ENCODE measurements at places on chromosomes 7 and 10. TPM values are rescaled to one million over a fixed set of nuclear protein-coding genes. Genes with fewer than 3 reads are reported as not detected.

DNA sequence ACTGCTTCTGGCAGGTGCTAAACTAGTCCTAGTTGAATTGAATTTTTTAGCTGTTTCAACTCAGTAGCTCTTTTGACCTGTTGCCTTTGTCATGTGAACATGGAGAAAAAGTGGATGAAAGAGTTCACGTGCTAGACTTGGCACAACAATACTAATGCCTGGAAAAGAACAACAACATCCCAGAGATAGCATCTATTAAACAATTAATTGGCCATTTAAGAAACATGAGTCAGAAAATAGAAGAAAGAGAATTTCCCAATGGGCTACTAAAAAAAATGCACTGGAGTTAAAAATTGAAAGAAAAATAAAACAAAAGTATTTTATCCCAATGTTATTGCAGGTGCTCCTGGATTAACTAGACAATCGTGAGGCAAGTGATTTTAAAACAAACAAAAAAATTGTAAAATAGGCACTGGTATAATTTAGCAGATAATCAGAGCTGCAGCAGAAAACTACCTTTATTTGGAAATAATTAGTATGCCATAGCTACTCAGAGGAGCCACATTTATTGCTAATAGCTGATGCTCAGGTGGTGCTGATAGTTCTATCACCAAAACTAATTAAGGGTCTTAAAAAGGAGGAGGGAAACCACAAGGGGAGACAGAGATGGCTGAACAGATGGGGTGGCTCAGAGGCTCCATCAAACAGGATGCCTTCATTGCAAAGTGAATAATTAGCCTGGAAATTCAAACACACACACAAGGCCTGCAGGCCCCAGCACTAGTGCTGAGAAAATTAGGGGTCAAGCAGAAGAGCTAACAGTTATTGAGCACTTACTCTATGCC, 17.6 kb downstream of the CCDC71L start:
- no peak for DNase-seq

DNA sequence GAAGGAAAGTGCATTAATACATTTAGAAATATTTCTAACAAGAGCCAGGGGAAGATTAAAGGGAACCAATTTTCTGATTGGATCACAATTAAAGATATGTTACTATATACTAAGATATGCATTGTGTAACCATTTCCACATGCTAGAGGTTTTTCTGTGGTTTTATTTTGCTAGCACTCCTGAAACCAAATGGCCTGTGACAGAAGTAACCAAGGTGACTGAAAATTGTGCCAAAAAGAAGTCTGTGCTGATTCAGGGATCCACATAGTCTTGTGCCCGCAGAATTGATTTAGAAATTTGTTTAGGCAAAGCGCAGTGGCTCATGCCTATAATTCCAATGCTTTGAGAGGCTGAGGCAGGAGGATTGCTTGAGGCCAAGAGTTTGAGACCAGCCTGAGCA, 1.8 kb downstream of the CC2D2B start:
- DNase-seq: no peak

- DNase-seq: no peak
Measured at GRCh38 chr7:157495177-157495553, 158.4 kb downstream of the DNAJB6 start.

LRRTM3 gene
- total RNA-seq: 0.42 TPM

FAM107B gene
- 8.3 TPM for total RNA-seq

DNA sequence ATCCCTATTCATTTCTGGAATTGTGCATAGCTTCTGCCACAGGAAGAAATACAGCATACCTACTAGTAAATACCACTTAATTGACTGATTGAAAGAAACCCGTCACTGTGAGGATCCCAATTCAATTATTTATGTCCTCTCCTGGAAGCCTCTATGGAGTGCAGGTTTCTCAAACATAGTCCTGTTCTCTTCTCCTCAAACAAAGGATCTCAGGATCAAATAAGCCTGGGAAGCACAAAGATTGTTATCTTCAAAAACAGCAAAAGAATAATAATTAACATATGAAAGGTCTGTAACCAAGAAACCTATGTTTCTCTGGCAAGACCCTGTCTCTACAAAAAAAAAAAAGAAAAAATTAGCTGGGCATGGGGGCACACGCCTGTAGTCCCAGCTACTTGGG, 127.3 kb downstream of the KCNMA1 start:
- DNase-seq: no peak

NEUROG3 gene
- not detected for total RNA-seq

- no peak for DNase-seq
Measured at GRCh38 chr7:98254951-98255610, 3.0 kb upstream of the TECPR1 start.

- no peak for DNase-seq
Measured at GRCh38 chr7:157711353-157711888, 374.6 kb downstream of the DNAJB6 start.

DNA sequence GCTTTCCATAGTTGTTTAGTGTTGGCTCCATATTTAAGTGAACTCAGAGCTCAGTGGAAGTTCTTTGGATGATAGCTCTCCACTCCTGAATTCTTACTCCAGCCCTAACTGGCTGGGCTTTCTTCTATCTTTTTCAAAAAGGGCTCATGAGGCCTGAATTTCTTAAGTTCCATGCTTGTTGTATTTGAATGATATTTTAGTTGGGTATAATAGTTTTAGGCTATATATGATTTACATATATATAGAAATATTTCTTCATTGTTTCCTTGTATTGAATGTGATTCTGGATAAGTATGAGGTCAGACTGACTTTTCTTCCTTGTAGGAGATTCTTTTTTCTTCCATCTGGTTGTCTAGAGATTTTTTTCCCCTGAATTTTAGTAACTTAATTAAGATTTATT, 843.5 kb downstream of the LRMDA start:
- DNase-seq: no peak

IPMK gene
- 4.2 TPM for total RNA-seq

DNA sequence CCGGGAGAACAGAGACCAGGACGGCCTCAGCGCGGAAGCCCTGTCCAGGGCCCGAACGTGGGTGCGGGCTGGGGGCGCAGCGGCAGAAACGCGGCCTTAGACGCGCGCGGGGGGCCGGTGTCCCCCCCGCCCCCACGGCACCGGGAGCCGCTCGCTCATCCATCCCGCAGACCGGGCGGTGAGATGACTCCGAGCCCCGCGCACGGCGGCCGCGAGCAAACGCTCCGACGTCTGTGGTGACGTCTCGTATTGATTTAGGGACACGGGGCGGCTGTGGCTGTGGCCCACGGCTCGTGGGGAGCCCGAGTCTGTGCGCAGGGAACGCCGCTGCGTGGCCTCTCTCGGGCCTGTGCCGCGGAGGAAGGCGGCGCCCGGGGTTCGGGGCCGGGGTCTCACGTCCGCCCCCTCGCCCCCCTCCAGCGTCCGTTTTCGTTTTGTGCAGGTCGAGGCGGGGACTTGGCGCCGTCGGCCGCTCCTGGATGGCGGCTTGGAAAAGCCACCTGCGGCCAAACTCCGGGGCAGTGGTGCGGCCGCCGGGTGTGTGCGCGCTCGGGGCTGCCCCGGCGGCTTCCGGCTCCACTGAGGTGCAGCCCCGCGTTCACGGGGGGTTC, 1.0 kb upstream of the NKX6-2 start:
- no peak for DNase-seq

DNA sequence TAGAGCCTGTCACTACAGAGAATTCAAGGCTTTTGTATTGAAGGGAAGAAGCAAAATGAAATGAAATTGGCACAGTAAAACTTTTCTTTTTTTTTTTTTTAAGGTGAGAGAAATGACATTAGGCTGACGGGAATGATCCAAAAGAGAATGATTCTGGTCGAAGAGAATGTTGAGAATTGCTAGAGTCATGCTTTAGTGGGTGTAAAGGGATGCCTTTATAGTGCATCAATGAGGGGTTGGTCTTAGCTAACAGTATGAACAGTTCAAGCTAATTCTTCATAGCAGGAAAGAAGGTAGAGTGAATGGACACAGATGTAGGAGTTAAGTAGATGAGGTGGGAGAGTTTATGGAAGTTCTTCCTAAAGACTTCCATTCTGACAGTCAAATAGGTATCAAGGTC, 32.3 kb upstream of the LSM8 start:
- no peak for DNase-seq

- no peak for DNase-seq
Measured at GRCh38 chr10:132774902-132775863, 10.8 kb downstream of the NKX6-2 start.

DNA sequence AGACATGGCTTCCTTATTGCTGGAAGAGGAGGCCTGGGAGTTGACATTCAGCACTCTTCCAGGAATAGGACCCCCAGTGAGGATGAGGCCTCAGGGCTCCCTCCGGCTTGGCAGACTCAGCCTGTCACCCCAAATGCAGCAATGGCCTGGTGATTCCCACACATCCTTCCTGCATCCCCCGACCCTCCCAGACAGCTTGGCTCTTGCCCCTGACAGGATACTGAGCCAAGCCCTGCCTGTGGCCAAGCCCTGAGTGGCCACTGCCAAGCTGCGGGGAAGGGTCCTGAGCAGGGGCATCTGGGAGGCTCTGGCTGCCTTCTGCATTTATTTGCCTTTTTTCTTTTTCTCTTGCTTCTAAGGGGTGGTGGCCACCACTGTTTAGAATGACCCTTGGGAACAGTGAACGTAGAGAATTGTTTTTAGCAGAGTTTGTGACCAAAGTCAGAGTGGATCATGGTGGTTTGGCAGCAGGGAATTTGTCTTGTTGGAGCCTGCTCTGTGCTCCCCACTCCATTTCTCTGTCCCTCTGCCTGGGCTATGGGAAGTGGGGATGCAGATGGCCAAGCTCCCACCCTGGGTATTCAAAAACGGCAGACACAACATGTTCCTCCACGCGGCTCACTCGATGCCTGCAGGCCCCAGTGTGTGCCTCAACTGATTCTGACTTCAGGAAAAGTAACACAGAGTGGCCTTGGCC, 4.3 kb downstream of the PGAM2 start:
- no peak for DNase-seq

GRCh38 chr7:151884312-151885201, 7.6 kb upstream of the PRKAG2 start:
- no peak for DNase-seq

- no peak for DNase-seq
Measured at GRCh38 chr10:56880606-56881005, 519.5 kb upstream of the ZWINT start.

FAM25G gene
- total RNA-seq: not detected

DNA sequence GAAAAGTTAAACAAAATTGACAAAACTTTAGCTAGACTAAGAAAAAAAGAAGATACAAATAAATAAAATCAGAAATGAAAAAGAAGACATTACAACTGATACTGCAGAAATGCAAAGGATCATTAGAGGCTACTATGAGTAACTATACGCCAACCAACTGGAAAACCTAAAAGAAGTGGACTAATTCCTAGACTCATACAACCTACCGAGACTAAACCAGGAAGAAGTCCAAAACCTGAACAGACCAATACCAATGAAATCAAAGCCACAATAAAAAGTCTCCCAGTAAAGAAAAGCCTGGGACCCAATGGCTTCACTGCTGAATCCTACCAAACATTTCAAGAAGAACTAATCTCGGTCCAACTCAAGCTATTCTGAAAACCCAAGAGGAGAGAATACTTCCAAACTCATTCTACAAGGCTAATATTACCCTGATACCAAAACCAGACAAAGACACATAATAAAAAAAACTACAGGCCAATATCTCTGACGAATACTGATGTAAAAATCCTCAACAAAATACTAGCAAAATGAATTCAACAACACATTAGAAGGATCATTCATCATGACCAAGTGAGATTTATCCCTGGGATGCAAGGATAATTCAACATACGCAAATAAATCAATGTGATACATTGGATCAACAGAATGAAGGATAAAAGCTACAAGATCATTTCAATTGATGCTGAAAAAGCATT, 20.3 kb downstream of the ELAPOR2 start:
- no peak for DNase-seq
